Hematopoietic multipotent progenitor cell treated with erythropoietin and hydrocortisone succinate and interleukin-3 and kit ligand, for 8 days (in vitro differentiated cells): ENCODE measurements at places on chromosomes 4 and X.

DNA sequence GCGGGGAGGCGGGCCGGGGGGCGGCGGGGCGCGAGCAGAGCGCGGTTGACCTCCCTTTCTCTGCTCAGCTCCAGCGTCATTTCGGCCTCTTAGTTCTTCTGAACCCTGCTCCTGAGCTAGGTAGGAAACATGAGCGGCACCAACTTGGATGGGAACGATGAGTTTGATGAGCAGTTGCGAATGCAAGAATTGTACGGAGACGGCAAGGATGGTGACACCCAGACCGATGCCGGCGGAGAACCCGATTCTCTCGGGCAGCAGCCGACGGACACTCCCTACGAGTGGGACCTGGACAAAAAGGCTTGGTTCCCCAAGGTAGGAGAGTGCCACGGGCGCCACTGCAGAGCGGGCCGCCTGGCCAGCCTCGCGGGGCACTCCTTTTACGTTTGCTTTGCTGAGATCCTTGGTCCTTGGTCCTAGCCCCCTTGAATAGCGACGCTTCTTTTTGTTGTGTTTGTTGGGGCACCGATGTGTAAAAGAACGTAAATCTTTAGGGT is at the start of gene HTATSF1:
Gene HTATSF1, plus strand, starts transcription at position 37 of the 497 bp plus-strand sequence. Its CDS starts 93 bp downstream, at position 130.
- no peak for DNase-seq

- no peak for DNase-seq
Observed at GRCh38 chr4:100986360-100986868, 360.9 kb downstream of the PPP3CA start.

GRCh38 chr4:80407246-80407645 is 71.7 kb downstream of the CFAP299 start:
- no peak for DNase-seq

- DNase-seq: no peak
Observed at GRCh38 chrX:131365766-131366165, 76.7 kb upstream of the IGSF1 start.

GRCh38 chrX:123322536-123322935 is 138.5 kb downstream of the GRIA3 start:
- DNase-seq: no peak

DNA sequence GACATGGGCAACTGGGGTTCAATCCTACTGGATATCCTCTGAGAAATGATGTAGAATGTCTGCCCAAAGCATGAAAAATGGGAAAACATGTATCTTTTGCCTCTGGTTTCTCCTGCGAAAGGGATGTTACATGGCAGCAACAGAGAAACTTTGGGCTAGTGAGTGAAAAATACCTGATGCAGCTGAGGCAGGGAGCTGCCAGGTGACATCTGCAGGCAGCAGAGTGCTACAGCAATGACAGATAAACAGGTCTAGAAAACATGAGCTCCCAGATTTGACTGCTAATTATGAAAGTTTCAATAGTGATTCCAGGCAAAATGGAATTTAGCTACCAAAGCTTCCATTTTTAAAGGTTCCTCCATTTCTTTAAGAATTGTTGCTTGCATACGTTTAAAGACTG is 4.8 kb upstream of the CXCL1 start:
- peak; percentile 11 for DNase-seq
